HCT116 (cell line): ENCODE measurements at places on chromosomes 7 and 10.

GRCh38 chr10:45075826-45076380 is 75.2 kb downstream of the ZNF22 start:
- DNase-seq, result no peak

DNA sequence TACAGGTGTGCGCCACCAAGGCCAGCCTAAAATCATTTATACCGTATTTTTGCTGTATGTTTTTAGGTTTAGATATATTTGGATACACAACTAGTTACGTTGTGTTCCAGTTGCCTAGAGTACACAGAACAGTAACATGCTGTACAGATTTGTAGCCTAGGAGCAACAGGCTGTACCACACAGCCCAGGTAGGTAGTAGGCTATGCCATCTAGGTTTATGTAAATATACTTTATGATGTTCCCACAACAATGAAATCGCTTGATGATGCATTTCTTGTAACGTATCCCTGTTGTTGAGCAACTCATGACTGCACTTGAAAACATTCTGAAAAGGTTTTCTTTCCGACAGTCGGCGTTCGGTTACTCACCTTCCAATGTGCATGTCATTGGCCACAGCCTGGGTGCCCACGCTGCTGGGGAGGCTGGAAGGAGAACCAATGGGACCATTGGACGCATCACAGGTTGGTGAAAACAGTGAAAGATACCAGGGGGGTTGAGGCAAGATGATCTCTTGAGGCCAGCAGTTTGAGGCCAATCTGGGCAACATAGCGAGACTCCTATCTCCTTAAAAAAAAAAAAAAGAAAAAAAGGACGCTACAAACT is 7.7 kb downstream of the PNLIP start:
- no peak for DNase-seq

DNA sequence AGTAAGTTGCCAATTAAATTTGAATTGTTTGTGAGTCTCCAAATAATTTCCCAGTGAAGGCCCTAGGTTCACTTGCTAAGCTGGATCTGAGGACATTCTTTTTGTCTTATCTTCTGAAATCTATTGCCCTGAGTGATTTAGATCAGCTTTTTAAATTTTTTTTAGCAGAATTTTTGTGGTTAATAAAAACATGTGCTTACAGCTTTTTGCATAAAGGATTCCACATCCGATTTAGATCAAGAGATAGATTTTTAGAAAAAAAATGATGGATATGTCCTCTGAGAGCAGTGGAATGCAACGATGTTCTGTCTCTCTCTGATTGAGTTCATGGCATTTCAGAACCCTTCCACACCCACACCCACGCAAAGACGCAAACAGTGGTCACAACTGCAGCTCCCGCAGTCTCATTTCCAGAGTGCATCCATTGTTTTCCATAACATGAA is 358.8 kb downstream of the SUGCT start:
- DNase-seq, result no peak

- no peak for DNase-seq
Observed at GRCh38 chr7:44066494-44067063, 1.2 kb upstream of the PGAM2 start.

DNA sequence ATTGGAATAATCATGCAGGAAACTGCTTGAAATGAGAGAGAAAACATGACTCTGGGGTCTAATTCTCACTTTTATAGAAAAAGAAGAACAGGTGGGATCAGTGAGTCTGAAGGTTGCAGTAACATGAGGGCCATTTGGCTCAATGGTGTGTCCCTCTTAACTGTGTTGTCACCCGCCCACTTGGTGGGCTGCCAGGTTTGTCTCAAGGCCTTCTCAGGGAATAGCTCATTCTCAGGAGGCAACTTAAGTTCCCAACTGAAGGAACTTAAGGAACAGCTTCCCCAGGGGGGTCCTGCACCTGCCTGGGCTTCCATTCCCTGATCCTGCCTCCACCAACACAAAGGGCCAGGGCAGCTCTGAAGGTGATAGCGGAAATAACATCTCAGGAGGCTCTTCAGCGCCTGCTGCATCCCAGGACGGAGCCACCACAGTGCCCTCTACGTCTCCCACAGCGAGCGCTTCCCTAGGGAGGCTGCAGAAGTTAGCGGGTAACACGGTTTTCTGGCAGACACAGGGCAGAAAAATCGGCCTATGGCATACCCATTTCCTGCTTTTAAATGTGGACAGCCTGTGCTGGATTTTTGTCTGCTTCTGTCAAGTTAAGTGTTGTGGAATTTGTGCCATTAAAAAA is 88.8 kb downstream of the ZRANB1 start:
- DNase-seq, result no peak

DNA sequence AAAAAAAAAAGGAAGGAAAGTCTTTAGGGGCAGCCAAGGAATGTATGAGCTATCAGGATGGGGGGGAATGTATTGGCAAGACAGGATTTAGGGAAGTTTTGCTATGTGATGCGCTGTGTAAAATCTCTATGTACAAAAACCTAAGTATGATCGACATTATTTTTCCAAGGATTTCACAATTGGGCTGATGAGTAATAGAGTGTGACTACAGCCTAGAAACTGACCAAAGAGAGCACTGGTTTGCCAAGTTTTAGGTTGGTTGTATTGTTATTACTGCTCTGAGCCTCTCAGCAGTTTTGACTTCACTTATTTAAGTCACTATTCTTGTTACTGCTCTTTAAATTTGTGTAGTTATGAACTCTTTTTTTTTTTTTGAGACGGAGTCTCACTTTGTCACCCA is 107.3 kb downstream of the NRCAM start:
- DNase-seq, result no peak

DNA sequence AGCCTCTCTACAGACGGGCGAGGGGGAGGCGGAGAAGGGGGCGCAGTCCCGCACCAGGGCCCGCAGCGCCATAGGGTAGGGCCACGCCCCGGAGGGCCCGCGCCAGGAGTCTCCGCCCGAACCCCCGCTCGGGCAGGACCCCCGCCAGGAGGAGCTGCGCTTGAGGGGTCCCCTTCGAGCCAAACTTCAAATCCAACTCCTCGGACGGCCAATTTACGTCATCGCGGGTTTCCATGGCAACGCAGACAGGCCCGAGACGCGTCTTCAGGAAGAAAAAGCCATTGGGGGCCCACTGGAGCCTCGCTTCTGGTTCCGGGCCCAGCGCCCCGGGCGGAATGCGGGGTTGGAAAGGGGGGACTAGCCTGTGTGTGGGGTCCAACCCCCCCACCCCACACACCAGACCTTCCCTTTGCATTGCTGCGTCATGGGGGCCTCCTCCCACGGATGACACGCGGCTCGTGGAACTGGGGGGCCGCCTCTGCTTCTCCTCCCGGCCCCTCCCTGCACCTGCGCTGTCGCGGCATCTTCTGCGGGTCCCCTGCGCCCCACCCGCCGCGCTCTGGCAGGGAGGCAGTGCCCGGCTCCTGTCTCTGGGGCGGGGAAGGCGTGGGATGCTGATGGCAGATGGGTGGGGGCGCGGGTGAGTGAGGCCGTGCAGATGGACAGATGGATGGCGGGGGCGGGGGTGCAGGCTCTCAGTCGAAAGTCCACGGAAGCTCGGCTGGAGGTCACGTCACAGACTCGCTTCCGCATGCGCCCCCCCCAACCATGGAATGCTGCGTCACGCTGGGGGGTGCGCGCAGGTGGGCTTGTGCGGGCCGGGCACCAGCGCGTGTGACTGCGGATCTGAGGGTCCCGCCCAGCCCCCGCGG is 1.2 kb downstream of the CALY start:
- no peak for DNase-seq

DNA sequence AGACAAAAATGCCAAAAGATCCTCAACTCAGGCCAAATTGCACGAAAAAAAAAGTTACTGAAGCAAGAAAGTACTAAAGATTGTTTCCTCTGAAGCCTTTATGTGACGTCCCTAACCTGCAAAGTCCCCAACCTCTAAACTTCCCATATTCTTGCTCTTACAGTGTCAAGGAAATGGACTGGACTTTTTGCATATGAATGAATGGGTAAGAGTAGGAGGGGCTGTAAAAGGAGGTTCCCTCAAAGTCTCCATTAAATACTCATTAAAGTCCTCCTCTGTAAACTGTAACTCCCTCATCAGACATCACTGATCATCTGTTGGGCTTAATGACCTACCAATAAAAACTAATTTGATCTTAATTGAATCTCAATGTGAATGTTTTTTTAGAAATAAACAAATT is 164.8 kb upstream of the STEAP1 start:
- DNase-seq, result no peak
